ENCODE measurements at places on chromosomes 3 and 15.
A peak's percentile ranks its signal among the peaks of the same experiment; 100 is the strongest.

DNA sequence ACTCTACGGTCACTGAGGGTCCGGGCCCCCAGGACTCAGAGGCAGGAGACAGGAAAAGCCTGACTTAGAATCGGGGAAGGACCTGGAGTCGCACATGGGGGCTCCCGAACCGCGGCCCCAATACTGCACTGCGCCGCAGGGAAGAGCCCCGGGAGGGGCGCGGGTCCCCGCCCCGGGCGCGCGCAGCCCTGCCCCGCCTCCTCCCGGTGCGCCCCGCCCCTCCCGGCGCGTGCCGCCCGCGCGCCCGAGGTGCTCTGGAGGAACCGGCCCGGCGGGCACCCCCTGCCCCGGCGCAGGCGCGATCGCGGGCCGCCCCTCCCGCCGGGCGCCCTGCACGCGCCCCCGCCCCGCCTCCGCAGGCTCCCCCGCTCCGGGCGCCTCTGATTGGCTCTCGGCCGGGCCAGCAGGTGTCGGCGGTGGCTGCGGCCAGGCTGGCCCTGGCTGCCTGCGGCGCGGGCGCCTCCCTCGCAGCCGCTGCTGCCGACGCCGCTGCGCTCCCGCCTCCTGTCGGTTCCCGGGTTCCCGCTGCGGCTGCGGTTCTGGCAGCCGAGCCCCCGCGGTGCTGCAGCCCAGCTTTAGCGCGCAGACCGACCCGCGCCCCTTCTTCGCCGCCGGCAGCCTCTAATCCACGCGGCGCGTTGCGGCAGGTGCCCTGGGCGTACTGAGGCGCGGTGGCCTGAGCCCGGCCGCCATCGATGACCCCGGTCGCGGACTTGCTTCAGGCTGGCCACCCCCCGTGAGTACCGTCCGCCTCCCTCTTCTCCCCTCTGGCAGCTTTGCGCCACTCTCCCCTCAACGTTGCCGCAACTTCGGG is at the start of gene MYRIP:
TSS of gene MYRIP (plus strand) at position 429 of the 814 bp plus-strand sequence. CDS start 91,208 bp downstream, outside the sequence.
- DNase-seq: peak; percentile 21

GRCh38 chr3:37580237-37580636 is 281.4 kb upstream of the CTDSPL start:
- DNase-seq: no peak

- DNase-seq: no peak
Measured at GRCh38 chr3:31705736-31706135, 173.0 kb downstream of the STT3B start.

DNA sequence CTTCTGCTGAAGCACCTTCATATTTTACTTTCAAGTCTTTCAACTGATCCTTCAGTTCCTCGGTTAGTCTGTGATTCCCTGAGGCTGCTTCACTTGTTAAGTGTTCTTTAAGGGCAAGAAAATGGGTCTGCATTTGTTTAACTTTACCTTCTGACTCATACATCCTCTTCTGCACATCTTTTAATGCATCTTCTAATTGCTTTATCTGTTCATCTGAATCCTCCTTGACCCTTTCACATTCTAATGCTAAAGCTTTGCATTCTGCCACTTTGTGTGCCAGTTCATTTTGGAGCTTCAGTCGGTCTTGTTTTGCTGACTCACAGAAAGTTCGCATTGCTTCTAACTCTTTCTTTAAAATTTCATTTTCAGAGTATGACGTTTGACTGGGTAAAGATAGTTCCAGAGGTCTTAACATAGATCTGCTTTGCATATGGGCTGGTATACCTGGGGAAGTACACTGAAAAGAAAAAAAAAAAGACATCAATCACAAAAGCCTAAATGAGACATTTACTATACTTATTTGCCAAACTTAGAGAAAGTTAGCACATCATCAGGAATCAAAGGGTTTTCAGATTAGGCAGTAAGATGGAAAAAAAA is 94.3 kb downstream of the UACA start:
- DNase-seq: no peak

DNA sequence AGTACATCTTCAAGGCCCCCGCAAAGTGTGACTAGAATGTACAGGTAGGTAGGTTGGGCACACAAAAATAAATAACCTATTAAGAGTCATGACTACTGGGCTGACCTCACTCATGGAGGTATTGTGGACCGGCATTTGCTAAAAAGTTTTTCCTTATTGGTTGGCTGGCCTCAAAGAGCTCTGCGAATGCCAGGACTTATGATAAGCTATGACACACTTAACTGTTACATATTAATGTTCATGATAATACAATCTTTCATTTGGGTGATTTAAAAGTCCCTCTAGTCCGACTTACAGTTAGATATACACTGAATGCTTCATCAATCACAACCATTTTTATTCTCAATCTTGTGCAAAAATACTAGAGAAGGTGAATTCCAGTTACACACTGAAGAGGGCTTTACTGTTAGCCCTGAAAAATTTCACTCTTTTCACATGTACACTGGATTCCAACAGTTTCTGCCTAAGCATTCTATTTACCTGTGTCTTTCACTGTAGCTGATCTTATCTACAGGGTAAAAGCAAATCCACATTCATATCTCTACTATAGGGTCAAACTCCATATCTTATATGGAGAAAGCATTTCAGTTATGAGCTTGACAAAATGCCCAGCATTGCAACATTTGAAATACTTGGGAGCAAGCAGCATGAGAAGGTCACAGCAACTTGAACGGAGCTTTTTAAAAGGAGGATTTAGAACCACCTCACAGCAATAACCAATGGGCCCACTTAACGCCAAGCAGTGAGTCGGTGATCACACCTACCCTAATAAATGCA is 329.1 kb downstream of the FOXP1 start:
- no peak for DNase-seq
